ENCODE measurements at places on chromosomes 5 and 9.

DNA sequence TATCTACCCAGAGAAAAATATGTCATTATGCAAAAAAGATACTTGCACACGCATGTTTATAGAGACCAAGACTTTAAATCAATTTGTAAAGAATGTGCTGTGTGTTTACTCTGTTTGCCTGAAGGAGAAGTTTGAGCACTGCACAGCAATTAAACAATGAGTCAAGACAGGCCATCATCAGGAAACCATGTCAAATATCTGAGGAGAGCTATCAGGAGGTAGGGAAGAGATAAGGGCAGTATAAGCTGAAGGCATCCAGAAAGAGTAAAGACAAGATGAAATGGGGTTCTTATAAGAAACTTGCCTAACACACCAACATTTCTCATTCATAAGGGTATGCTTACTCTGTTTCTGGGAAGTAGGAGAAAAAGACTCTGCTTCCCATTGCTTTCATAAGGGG lies 405.8 kb upstream of the PTGER4 start:
- no peak for DNase-seq

- DNase-seq = no peak
Measured at GRCh38 chr9:120505186-120505585, 74.8 kb downstream of the CDK5RAP2 start.

GRCh38 chr9:128026255-128026772 lies 40.8 kb downstream of the NAIF1 start:
- peak; percentile 53 for DNase-seq

- no peak for DNase-seq
Measured at GRCh38 chr9:33684831-33685230, 110.5 kb upstream of the PRSS3 start.

DNA sequence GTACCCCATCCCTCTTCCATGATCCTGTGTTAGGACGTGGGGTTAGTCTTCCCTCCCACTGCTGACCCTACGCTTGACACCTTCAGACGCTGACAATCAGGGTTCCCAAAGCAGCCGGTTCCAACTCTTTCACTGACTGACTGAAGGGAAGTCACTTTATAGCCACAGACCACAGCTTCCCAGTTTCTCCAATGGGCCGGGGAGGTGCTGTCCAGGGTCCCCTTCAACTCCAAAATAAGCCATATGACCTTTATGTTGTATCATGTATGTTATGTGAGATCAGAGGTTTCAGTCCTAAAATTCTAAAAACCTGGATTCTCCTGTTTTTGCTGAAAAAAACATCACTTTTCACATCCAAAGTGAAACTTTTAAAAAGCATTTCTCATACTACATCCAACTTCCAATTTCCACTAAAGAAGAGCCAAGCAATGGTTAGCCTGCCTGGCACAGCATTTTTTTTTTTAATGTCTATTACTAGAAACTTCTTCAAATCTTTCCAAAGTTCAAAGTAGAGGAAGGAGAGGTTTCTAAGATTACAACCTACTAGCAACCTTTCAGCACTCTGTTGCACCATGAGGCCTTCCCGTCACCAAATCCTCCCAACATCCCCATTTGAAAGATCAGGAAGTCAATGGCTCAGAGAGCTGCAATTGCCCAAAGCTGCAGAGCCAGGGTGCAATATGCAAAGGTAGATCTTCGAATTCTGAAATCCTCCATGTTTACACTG lies 5.2 kb downstream of the EPB41L4B start:
- DNase-seq = no peak

DNA sequence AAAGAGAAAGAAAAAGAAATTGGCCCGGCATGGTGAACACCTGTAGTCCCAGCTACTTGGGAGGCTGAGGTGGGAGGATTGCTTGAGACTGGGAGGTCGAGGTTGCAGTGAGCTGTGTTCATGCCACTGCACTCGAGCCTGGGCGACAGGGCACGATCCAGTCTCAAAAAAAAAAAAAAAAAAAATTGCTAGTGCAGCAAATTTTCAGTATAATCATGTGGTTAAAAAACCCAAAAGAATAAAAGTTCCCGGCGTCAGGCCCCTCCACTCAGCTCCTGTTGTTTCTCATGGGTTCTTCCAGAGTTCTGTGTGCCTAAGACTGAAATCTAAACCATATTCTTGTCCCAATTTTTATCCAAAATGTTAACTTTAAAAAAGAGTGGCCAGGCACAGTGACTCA lies 49.1 kb downstream of the WNK2 start:
- DNase-seq = no peak

DNA sequence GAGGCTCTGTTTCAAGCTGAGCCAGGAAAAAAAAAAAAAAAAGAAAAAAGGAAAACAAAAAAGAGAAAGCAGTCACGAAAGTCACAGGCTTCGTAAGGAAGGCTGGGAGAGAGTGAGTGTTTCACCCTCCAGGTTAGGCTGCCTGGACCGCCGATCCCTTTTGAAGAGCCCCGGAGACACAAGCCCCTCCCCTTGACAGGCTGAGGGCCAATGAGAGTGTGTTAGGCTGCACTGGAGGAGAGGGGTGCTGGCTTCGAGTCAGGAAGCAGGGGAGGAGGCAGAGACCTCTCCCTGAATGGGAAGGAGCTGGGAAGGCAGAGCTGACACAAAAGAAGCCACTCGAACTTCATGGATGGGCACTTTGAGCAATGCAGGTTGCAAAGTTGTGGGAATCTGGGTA lies at the start of gene NMUR2:
NMUR2 (minus strand) TSS at position 135 of the 400 bp plus-strand sequence. CDS start 166 bp downstream, outside the sequence.
- no peak for DNase-seq

- no peak for DNase-seq
Measured at GRCh38 chr9:114450833-114451706, 54.2 kb downstream of the WHRN start.

DNA sequence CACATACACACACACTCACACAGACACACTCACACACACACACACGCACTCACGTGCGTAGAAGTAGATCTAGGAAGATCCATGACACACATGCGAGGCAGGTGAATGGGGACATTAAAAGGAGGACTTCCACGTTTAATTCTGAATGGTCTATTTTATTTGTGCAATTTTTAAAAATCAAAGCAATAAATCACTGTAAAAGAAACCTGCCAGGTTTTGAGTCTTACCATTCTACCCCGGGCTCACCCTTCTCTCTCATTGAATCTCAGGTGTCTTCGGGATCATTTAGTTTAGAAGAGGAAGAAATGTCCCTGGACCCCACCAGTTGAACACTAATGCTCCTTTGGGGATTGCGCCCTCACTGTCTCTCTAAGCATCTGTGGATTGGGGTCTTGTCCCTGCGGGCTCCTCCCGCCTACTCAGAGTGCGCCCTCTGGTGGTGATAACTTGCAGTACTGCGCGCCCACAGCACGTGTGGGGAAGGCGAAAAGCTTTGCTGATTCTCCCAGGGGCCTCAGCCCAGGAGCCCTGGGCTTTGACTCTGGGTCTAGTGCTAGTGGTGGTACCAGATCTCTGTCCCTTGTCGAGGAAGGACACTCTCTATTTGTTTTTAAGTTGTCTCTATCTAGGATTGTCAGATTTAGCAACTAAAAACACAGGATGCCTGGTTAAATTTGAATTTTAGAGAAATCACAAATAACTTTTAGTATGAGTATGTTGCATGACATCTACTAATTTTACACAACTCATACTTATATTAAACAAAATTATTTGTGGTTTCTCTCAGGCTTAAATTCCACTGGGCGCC lies 34.8 kb downstream of the BOD1 start:
- DNase-seq = peak; percentile 12

- DNase-seq = no peak
Measured at GRCh38 chr5:69367697-69368279, 1.5 kb downstream of the AK6 start.

Measured in stimulated activated CD4-positive, alpha-beta T cell treated with anti-CD3 and anti-CD28 coated beads, Interleukin-4, amount 100 ng/mL, for 48 hours (primary cell).